A549 treated with CORT108297 at 1 μM for 4 hours (cell line): ENCODE measurements at places on chromosomes 6 and 20. TPM values are rescaled to one million over a fixed set of nuclear protein-coding genes. Genes with fewer than 3 reads are reported as not detected.

The OPRL1 gene
- total RNA-seq = 0.52 to 0.80 TPM (median 0.54 TPM) in 5 replicates

The MYT1 gene
- total RNA-seq = 0.03 to 0.30 TPM (median 0.10 TPM) in 5 replicates

The MATN4 gene
- 0.06 to 0.14 TPM (median 0.12 TPM) in 5 replicates for total RNA-seq

The SLC17A3 gene
- 0.86 to 1.2 TPM (median 0.99 TPM) in 5 replicates for total RNA-seq

The DNAH8 gene
- not detected in 5 replicates for total RNA-seq

The RPL10A gene
- 1,328 to 1,548 TPM (median 1,505 TPM) in 5 replicates for total RNA-seq

The TCF15 gene
- total RNA-seq = not detected in 5 replicates

The LRRC73 gene
- total RNA-seq = 0.63 to 1.4 TPM (median 1.3 TPM) in 5 replicates

The CST7 gene
- not detected in 5 replicates for total RNA-seq

The NTSR1 gene
- 0.09 to 0.17 TPM (median 0.16 TPM) in 5 replicates for total RNA-seq

The TAF8 gene
- 11.5 to 15.0 TPM (median 13.3 TPM) in 5 replicates for total RNA-seq

The SIRT5 gene
- 3.6 to 4.4 TPM (median 4.0 TPM) in 5 replicates for total RNA-seq

The RCAN2 gene
- not detected in 5 replicates for total RNA-seq

The HRH3 gene
- total RNA-seq = 0.02 to 0.05 TPM (median 0.03 TPM) in 3 of 5 replicates, not detected in the others

The LINC00237 gene
- total RNA-seq = not detected in 5 replicates
